Pancreas (tissue), 10 donors: ENCODE measurements at places on chromosomes 3 and 15. TPM values are rescaled to one million over a fixed set of nuclear protein-coding genes. Genes with fewer than 3 reads are reported as not detected.

DAPK2 gene
- 2.7 TPM for total RNA-seq

GRCh38 chr3:12395349-12396012, 88.8 kb upstream of the TSEN2 start:
- H3K4me3 ChIP-seq, result no peak overlapping the region
- H3K4me1 ChIP-seq, result no peaks in the 10 kb centered on the region
- DNase-seq, result no peak
- no peaks in the 10 kb centered on the region for H3K36me3 ChIP-seq

DNA sequence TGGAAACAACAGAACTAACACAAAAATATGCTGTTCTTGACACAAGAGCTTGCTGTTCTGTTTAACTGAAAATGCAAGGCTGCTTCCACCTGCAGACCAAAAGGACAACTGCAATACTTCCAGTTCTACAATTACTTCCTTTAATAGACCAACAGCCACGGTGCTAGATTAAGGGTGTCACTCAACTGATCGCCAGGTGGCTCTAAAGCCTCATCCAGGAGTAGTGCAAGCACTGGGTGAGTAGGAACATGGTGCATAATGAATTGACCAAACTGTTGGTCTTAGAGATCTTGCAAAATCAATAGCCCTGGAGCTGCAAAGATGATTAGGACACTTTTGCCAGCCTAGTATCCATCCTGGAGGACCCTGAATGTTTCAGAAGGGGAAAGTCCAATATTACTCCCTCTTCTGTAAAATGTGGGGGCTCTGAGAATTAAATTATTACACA, 3.6 kb upstream of the CLDN16 start:
- no peaks in the 10 kb centered on the region for H3K36me3 ChIP-seq
- H3K27ac ChIP-seq, result no peak overlapping the region
- no peak overlapping the region for H3K4me3 ChIP-seq
- H3K4me1 ChIP-seq, result no peaks in the 10 kb centered on the region

STAB1 gene
- total RNA-seq, result 57.7 TPM

DNA sequence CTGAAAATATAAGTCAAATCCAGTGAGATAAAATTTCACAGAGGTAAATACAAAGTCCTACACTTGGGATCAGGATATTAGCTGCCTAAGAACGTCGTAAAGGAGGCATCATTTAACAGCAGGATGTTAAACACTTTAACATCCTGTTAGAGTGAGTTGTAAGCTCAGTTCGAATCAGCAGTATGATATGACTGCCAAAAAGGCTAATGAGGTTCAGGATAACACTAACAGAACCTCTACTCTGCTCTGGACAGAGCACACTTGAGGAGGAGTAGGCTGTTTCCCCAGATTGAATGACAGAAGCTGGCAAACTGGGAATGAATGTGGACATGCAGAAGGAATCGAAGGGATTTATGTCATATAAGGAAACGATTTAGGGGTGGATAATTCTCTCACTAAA, 227.1 kb upstream of the CD96 start:
- peaks cover 15% of the 10 kb centered on the region for H3K4me1 ChIP-seq
- DNase-seq, result no peak
- peaks cover 2% of the 10 kb centered on the region for H3K27me3 ChIP-seq
- H3K27ac ChIP-seq, result no peak overlapping the region
- H3K36me3 ChIP-seq, result no peaks in the 10 kb centered on the region
- no peak overlapping the region for H3K4me3 ChIP-seq

GRCh38 chr3:73352841-73353645, 271.7 kb downstream of the PDZRN3 start:
- no peak overlapping the region for H3K27ac ChIP-seq
- peak; percentile 37 for DNase-seq
- H3K4me3 ChIP-seq, result no peak overlapping the region

CCR5 gene
- total RNA-seq, result 0.32 TPM

CHDH gene
- 18.5 TPM for total RNA-seq

- no peaks in the 10 kb centered on the region for H3K4me1 ChIP-seq
- H3K27ac ChIP-seq, result no peak overlapping the region
- no peak for DNase-seq
- H3K4me3 ChIP-seq, result no peak overlapping the region
- H3K27me3 ChIP-seq, result no peaks in the 10 kb centered on the region
These were observed 161.0 kb upstream of the CTDSPL start for GRCh38 chr3:37700466-37701248.

DNA sequence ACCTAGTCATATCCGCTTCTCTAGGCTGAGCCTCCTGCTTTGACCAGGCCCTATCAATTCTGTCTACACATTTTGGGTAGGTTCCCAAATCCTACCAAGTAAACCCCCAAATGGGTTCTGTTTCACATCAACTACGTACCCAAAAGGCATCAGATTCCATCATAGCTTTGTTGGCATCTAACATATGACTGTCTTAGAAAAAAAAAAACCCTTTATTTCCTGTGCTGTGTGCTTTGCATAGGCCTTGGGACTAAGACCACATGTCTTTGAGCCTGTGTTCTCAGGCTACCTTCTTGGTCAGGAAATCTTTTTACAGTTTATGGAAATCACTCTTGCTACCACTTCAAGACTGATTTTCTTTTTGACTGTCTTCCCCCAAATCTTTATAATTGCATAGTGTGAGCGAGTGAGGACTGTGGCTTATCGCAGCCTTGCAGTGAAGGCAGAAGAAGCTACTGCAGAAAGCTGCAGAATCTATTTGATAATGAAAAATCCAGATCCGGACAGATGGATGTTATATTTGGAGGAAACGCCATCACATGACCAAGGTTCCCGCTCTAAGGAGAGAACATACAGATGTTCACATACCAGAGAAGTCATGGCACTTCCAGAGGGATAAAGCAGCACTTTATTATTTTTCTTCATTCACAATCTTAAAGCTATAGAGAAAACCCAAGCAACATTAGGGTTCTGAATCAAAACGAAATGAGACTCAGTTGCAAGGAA, 111.2 kb downstream of the EOMES start:
- H3K4me1 ChIP-seq, result no peaks in the 10 kb centered on the region
- no peaks in the 10 kb centered on the region for H3K27me3 ChIP-seq
- no peak for DNase-seq
- H3K27ac ChIP-seq, result no peak overlapping the region
- H3K4me3 ChIP-seq, result no peak overlapping the region
- no peaks in the 10 kb centered on the region for H3K36me3 ChIP-seq

CD96 gene
- 1.9 TPM for total RNA-seq

MAGI1 gene
- 27.3 TPM for total RNA-seq

GRCh38 chr3:1037631-1038030, 55.2 kb upstream of the CNTN6 start:
- H3K36me3 ChIP-seq, result no peaks in the 10 kb centered on the region
- no peaks in the 10 kb centered on the region for H3K27me3 ChIP-seq
- H3K27ac ChIP-seq, result no peak overlapping the region
- H3K4me3 ChIP-seq, result no peak overlapping the region
- no peak for DNase-seq

- no peaks in the 10 kb centered on the region for H3K36me3 ChIP-seq
- no peak overlapping the region for H3K27ac ChIP-seq
- no peak overlapping the region for H3K4me3 ChIP-seq
- DNase-seq, result no peak
- H3K27me3 ChIP-seq, result peaks cover 2% of the 10 kb centered on the region
- H3K4me1 ChIP-seq, result no peaks in the 10 kb centered on the region
These were observed 769 bp upstream of the CSPG4 start for GRCh38 chr15:75713338-75713895.

DGKG gene
- total RNA-seq, result 0.16 TPM

FETUB gene
- total RNA-seq, result not detected

DNA sequence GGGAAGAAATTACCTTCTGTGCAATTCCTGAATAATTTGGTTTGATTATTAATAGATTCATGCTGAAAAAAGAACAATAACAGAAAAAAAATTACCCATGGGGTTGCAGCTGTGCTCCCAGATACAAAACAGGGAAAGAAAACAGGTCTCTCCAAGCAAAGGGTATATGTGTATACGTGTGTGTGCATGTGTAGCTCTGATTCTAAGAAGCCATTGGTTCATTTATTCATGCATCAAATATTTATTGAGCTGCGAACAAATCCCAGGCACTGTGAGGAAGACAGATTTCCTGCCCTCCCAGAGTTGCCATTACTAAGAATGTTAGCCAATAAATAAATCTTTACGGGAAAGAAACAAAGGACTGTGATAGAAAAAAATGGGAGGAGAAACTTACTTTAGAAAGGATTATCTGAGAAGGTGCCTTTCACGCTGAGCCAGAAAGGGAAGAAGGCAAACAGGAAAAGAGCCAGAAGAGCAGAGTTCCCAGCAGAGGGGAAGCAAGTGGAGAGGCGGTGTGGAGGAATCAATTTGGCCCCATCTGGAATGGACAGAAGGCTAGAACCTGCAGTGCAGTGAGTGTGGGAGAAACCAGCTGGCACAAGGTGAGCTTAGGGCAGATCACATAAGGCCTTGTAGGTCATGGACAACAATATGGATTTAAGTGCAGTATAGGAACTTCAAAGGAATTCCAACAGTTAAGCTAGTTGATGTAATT, 20.7 kb downstream of the CHL1 start:
- H3K27ac ChIP-seq, result no peak overlapping the region
- no peaks in the 10 kb centered on the region for H3K27me3 ChIP-seq
- no peak for DNase-seq
- H3K36me3 ChIP-seq, result no peaks in the 10 kb centered on the region
- no peak overlapping the region for H3K4me3 ChIP-seq
- no peaks in the 10 kb centered on the region for H3K4me1 ChIP-seq

ECT2 gene
- total RNA-seq, result 4.1 TPM

GRK7 gene
- total RNA-seq, result not detected

TM4SF4 gene
- total RNA-seq, result 38.2 TPM

GRCh38 chr3:103025880-103026279, 591.1 kb downstream of the ZPLD1 start:
- no peak for DNase-seq
- no peak overlapping the region for H3K27ac ChIP-seq
- no peaks in the 10 kb centered on the region for H3K27me3 ChIP-seq
- no peaks in the 10 kb centered on the region for H3K4me1 ChIP-seq

GRCh38 chr3:52278510-52279069, at the start of gene WDR82:
TSS of gene WDR82 (minus strand) at chr3:52278649. CDS start at chr3:52278361, 288 bp downstream.
- H3K27ac ChIP-seq, result peak within 1 kb of the TSS; percentile 97
- peaks cover 36% of the 10 kb centered on the region for H3K4me1 ChIP-seq
- no peaks in the 10 kb centered on the region for H3K36me3 ChIP-seq
- peak within 1 kb of the TSS; percentile 86 for H3K4me3 ChIP-seq
- no peaks in the 10 kb centered on the region for H3K27me3 ChIP-seq

TMEM212 gene
- total RNA-seq, result not detected

COLQ gene
- 0.28 TPM for total RNA-seq

GRCh38 chr3:46143951-46144473, 64.1 kb downstream of the CCR1 start:
- DNase-seq, result no peak
- no peaks in the 10 kb centered on the region for H3K27me3 ChIP-seq
- no peaks in the 10 kb centered on the region for H3K4me1 ChIP-seq
- no peaks in the 10 kb centered on the region for H3K36me3 ChIP-seq
- no peak overlapping the region for H3K27ac ChIP-seq

GRCh38 chr3:138394156-138394555, 40.3 kb upstream of the ESYT3 start:
- H3K4me3 ChIP-seq, result no peak overlapping the region
- H3K36me3 ChIP-seq, result no peaks in the 10 kb centered on the region
- DNase-seq, result no peak

- no peaks in the 10 kb centered on the region for H3K27me3 ChIP-seq
- DNase-seq, result no peak
- H3K27ac ChIP-seq, result no peak overlapping the region
- H3K4me3 ChIP-seq, result no peak overlapping the region
- H3K4me1 ChIP-seq, result no peaks in the 10 kb centered on the region
- H3K36me3 ChIP-seq, result no peaks in the 10 kb centered on the region
These were observed 397.3 kb upstream of the RASGRP1 start for GRCh38 chr15:38961931-38962330.

GRCh38 chr3:35120026-35120425, 519.3 kb upstream of the ARPP21 start:
- H3K36me3 ChIP-seq, result no peaks in the 10 kb centered on the region
- H3K27me3 ChIP-seq, result no peaks in the 10 kb centered on the region
- H3K27ac ChIP-seq, result no peak overlapping the region
- no peaks in the 10 kb centered on the region for H3K4me1 ChIP-seq

GRCh38 chr3:32885283-32885901, 66.1 kb upstream of the CCR4 start:
- H3K4me1 ChIP-seq, result no peaks in the 10 kb centered on the region
- H3K4me3 ChIP-seq, result no peak overlapping the region
- no peak for DNase-seq

DNA sequence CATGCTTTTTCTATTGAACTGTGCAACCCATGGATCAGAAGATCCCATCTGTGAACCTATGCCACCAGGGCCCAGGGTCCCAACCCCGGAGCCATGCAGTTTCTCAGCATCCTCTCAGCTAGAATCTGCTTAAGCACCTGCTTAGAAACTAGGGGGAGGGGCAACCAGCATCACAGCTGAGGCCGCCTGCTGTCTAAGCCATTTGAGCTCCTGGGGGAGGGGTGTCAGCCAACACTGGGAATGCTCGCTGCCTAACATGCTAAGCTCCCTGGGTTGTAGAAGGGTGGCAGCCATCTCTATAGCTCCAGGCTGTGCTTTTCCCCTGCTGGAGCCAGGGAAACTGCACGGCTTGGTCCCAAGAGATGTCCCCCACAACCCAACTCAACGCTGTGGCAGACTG, 322.8 kb downstream of the EDEM1 start:
- H3K4me3 ChIP-seq, result no peak overlapping the region
- no peak overlapping the region for H3K27ac ChIP-seq
- H3K27me3 ChIP-seq, result no peaks in the 10 kb centered on the region
- H3K36me3 ChIP-seq, result no peaks in the 10 kb centered on the region
- no peak for DNase-seq
- no peaks in the 10 kb centered on the region for H3K4me1 ChIP-seq

DNA sequence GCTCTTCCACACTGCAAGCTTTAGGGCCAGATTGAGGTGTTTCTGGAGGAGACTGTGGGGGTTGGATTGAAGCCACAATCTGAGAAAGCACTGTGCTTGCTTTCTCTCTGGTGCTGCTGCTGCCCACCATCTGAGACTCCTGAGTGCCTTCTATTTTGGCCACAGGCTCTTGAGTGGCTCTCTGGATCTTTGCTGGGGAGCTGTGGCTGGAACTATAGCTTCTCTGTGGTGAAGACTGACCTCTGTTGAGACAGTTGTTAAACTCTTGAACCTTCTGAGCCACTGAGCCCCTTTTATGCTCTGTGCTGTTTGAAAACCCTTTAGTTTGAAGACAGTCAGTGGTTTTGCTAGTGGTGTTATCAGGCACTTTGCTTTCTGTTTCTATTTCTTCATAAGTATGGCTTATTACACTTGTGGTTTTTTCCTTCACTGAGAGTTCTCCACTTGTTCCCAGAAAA, 108.7 kb upstream of the TSPAN3 start:
- H3K36me3 ChIP-seq, result no peaks in the 10 kb centered on the region
- H3K27ac ChIP-seq, result no peak overlapping the region
- no peaks in the 10 kb centered on the region for H3K27me3 ChIP-seq
- no peak overlapping the region for H3K4me3 ChIP-seq
- DNase-seq, result no peak

GRCh38 chr15:60651734-60652141, 172.8 kb upstream of the ICE2 start:
- H3K4me3 ChIP-seq, result no peak overlapping the region
- H3K27ac ChIP-seq, result no peak overlapping the region
